Heart right ventricle (tissue), 16 donors: ENCODE measurements at places on chromosomes 5 and 9.

- no peak for DNase-seq
Measured at GRCh38 chr5:12147513-12147912, 243.3 kb upstream of the CTNND2 start.

GRCh38 chr5:1686016-1686802 is 113.4 kb downstream of the MRPL36 start:
- DNase-seq: no peak

GRCh38 chr5:66697796-66698564 is 101.8 kb downstream of the MAST4 start:
- no peak for DNase-seq

GRCh38 chr5:175493726-175494125 is 15.4 kb downstream of the SFXN1 start:
- no peak for DNase-seq

- no peak for DNase-seq
Measured at GRCh38 chr5:38104497-38105230, 153.7 kb upstream of the EGFLAM start.

DNA sequence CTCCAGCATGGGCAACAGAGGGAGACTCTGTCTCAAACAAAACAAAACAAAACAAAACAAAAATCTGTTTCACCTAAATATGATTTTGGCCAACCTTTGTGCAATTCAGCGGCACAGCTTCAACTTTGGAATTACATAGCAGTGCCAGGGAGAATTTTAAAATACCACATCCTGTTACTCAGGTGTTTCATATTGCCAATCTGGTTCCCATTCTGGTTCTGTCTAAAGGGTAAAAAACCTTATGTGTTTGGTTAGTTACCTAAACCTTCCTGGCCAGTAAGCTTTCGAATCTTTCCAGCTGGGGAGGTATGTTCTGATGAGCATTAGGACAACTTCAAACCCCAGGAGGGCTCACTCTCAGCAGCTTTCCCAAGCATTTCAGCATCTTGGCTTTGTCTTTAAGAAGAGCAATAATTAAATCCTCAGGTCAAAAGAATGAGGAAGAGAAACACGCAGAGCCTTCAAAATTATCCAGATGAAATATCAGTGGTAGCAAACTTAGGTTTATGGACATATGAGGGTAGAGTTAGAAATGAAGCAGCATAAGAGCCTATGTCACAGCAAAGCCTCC is 2.7 kb downstream of the DAB2 start:
- DNase-seq: no peak

GRCh38 chr5:127802477-127802865 is 99.3 kb downstream of the CCDC192 start:
- no peak for DNase-seq

DNA sequence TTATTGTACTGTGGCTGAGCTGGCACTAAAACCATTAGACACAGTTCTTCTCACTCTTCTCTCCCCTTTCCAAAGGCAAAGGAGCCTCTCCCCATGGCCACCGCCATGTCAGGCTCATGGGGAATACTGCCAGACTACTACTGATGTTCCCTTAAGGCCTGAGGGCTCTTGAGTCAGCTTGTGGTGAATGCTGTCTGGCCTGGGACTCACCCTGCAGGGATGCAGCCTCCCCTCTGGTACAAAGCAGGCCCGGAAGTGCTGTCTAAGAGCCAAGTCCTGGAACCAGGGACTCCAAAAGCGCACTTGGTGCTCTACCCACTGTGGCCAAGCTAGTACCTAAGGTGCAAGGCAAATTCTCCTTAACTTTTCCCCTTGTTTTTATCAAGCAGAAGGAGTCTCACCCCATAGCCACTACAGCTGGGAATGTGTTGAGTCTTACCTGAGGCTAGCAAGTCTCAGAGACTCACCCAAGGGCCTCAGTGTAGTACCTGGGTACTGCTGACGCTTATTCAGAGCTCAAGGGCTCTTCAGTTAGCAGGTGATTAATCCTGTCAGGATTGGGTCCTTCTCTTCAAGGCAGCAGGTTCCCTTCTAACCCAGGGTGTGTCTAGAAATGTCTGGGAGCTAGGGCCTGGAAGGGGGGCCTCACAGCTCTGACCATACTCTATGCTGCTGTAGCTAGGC is 33.2 kb upstream of the C5orf46 start:
- DNase-seq: no peak

DNA sequence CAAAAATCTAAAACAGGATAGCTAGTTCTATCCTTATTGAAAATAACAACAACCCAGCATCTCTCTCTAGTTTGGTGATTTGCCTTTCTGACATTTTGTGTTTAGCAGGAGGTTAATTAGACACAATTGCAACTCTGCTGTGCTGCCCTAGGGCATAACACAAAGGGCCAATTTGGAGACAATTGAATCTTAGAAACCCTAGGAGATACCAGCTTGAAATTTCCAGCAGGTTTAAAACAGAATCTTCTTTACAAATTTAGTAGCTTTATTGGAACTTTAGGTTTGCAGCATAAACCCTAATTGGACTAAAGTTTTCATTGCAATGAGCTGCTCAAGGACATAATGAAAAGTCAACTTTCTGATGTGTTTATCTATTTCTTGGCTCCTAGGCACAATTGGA is 166.7 kb upstream of the FER start:
- no peak for DNase-seq

- DNase-seq: no peak
Measured at GRCh38 chr5:125530833-125531615, 784.6 kb upstream of the ZNF608 start.

GRCh38 chr5:16881251-16881650 is 54.8 kb downstream of the MYO10 start:
- no peak for DNase-seq

- DNase-seq: no peak
Measured at GRCh38 chr9:18596920-18597319, 123.0 kb downstream of the ADAMTSL1 start.

GRCh38 chr5:158841481-158842276 is 258.0 kb downstream of the EBF1 start:
- no peak for DNase-seq

DNA sequence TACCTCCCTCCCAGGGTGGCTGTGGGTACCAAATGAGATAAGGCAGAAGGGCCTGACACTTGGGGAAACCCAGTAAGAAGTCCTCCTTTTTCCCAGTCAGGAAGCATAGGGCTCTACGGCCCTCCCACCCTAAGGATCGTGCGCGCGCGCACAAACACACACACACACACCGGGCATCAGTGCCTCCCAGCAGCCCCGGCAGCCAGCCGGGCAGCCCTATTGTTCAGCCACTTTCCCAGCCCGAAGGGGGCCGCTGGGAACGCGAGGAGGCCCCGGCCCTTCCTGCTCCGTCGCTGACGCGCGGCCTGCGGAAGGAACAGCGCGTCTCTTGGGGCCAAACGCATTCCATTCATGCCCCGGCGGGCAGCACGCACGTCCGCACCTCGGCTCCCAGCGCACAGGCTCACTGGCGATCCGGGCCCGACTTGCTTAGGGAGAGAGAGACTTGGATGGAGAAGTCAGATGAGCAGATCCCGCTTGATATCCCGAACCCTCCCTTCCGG is 22.6 kb downstream of the DUSP1 start:
- DNase-seq: peak; percentile 91

- peak; percentile 32 for DNase-seq
Measured at GRCh38 chr5:178573216-178573615, 17.0 kb downstream of the COL23A1 start.

- no peak for DNase-seq
Measured at GRCh38 chr9:94976077-94976476, 249.6 kb downstream of the AOPEP start.

- DNase-seq: peak; percentile 28
Measured at GRCh38 chr5:168114444-168115017, 176.9 kb upstream of the WWC1 start.

DNA sequence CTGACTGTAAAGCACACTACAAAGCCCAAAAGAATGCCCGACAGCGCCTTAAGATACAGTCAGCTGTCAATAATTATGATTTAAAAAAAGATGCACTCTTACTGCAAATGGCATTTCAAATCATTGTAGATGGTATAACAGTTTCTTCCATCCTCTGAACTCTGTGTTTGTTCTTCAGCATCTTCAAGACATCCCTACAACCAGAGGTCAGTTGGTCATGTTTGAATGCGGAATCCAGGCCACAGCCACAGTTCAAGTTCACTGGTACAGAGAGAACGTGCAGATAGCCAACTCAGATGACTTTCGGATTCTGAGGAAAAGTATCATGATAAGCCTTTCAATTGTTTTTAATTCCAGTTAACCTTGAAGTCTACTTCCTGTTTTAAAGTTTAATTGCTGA is 8.7 kb upstream of the MYOT start:
- no peak for DNase-seq

- DNase-seq: no peak
Measured at GRCh38 chr5:38184627-38185026, 73.7 kb upstream of the EGFLAM start.

- DNase-seq: no peak
Measured at GRCh38 chr5:36938129-36938528, 61.6 kb downstream of the NIPBL start.

DNA sequence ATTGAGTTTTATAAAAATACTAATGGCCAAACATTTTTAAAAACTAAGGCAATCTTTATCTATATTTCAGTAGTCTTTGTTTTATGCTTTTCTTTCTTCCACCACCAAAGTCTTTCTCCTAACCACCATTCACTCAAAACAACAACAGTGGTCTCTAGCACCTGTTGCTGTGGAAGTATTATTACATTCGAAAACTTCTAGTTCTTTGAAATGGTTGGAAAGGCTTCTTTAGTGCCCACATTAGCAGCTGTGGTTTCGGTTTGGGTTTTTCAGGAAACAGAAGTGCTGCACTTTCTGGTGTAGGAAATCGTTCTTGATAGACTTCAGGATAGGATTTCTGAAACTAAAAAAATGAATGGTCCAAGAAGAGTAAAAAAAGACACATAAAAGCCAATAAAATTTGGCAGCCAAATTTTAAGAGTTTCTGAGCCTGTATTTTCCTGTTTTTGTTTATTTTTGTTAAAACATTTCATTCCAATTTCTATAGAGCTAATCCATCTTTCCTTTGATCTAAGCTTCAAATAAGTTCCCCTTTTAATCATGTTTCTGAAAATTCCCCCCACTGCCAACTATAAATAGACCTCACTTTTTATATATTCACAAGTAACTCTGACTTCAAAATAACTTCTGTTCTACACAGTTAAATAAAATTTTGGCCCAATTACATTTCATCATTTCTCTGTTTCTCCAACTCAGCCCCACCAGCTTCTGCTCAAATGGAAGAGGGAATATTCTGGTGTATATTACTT is 102.2 kb downstream of the DEPDC1B start:
- DNase-seq: no peak

- DNase-seq: no peak
Measured at GRCh38 chr9:71675857-71676165, 92.5 kb downstream of the CEMIP2 start.

DNA sequence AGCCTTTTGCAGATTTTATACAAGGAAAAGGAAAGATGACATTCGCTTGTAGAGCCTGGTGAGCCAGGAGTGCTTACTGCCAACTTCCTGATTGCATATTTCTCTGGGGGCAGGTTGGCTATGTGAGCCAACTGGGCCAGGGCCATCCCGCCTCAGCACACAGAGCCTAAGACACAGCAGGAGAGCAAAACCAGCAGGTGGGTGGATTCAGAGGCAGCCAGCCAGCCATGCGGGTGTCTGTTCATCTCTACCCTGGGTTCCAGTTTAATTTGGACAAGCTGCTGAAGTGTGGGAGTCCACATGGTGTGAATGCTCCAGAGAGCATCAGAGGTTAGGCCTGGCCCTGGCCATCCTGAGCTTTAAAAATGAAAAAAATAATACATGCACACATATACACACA is 291.4 kb downstream of the ARHGEF28 start:
- DNase-seq: peak; percentile 18

GRCh38 chr9:131629825-131630204 is 84.5 kb downstream of the PRRT1B start:
- no peak for DNase-seq

GRCh38 chr9:129553277-129553676 is 67.6 kb downstream of the C9orf50 start:
- DNase-seq: no peak

DNA sequence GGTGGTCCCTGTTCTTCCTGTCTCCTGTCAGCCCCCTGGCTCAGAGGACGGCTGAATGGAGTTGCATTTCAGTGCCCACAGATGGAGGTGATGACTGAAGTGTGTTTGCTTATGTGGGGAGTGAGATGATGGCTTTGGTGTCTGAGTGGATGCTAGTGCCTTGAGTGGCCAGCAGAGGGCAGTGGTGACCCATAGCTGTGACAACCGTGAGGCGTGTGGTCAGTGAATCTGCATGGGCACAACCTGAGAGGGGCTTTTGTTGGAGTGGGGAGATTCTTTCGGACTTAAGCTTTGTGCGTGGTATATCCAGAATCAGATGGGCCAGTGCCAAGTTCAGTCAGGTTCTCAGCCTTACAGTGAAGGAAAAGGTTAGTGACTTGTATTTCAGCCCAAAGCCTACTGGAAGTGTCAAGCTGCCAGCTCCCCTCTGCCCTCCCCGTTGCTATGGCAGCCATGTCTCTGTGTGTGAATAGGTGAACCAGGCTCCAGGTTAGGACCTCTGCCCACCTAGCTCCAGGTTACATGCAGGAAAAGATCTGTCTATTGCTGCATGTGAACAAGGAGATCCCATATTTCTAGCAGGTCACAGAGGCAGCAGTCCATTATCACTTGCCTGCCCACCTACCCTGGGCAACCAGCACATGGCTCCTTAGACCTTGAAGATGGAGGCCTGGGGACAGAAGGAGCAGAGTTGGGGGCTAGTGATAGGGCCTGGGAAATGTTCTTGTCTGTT is 14.7 kb upstream of the CXXC5 start:
- peak; percentile 64 for DNase-seq

GRCh38 chr9:5840788-5841187 is 7.9 kb upstream of the ERMP1 start:
- DNase-seq: no peak

GRCh38 chr9:124873664-124874063 is 11.7 kb downstream of the ARPC5L start:
- DNase-seq: no peak

DNA sequence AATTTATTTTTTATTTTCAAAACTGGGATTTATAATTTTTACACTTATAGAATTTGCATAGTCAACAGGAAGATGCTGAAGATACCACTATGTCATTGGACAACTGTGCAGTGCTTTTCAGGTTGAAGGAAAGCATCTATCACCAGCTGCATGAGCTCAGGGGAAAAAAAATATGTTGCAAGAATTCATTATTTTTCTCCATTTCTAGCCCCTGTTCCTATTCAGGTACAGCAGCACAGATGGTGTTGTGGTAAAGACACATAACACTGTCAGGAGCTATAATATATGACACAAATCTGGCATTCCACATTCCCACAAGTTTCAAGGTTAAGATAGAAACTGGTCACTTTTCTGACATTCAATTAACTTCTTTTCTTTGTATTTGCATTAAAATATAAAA is 1088.6 kb downstream of the MAT2B start:
- no peak for DNase-seq

- no peak for DNase-seq
Measured at GRCh38 chr5:33608344-33609041, 167.7 kb downstream of the TARS1 start.

GRCh38 chr5:36441280-36441679 is 139.6 kb upstream of the RANBP3L start:
- no peak for DNase-seq

DNA sequence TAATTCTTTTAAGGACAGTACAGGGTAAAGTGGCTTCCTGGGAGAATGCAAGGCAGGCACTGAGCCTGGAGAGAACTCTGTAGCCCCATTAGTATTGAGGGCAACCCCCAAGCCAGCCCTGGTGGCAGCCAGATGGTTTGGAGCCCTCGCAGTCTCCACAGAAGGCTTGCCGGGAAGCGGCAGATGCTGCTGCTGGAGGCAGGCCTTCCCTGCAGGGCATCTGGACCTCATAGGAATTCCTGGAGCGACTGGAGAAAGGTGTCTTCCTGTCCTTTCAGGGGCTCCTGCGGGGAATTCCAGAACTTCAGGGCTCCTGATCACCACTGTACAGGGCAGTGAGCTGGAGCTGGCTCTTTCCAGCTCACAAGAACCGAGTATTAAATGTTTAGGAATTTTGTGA is 167.5 kb downstream of the INSYN2B start:
- no peak for DNase-seq
